ENCODE measurements at places on chromosomes 4 and X.

- DNase-seq, result no peak
These were observed 14.3 kb downstream of the PAICS start for GRCh38 chr4:56450342-56450741.

DNA sequence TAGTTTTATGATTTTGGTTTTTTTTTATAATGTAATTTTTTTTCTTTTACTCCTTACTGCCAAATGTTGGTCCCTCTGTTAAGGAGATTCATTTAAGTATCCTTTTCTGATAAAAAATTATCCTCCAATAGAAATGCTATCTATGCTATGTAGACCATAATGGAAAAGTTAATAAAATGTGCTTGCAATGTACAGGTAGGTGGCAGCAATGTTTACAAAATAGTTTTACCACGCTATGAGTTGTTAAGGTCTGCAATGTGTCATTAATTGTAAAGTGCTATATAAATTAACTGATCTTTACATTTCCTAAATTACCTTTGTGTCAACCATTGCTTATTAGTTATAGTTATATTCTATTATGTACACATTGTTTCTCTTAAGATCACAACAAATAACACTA, 3.8 kb upstream of the CENPC start:
- DNase-seq, result no peak

- DNase-seq, result no peak
These were observed 74.5 kb upstream of the PAQR3 start for GRCh38 chr4:79013756-79014155.

- no peak for DNase-seq
These were observed 14.7 kb downstream of the DCK start for GRCh38 chr4:71008196-71008595.
